ENCODE measurements at places on chromosomes 12 and 14.

DNA sequence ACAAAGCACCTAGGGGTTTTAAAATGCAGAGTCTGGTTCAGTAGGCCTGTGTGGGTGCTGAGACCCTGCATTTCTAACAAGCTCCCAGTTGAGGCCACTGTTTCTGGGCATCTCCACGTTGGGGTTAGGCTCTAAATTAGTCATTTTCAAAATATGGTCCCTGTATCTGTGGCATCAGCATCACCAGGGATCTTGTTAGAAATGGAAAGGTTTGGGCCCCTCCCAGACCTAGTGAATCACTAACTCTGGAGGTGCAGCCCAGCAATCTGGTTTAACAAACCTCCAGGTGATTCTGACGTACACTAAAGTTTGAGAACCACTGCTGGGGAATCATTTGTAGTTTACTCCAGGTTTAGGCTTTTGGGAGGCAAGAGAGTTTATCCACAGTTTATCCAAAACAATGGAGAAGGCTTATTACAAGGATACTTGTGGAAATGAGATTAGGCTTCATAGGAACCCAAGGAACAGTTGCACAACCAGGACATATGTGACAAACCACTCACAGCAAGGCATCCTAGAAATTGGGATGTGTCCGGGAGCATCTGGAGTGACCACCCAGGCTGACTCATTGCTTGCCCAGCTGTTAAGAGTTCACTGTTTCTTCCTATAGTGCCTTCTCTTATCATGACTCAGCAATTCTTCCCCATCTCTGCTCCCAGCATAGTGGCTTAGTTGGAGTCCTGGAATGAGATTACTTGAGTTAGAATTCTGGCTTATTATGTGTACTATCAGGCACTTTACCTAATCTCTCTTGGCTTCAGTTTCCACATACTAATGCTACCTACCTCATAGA is 71.6 kb upstream of the STXBP6 start:
- no peak for DNase-seq

- DNase-seq, result no peak
Measured at GRCh38 chr12:132146098-132146497, 1.8 kb downstream of the NOC4L start.

DNA sequence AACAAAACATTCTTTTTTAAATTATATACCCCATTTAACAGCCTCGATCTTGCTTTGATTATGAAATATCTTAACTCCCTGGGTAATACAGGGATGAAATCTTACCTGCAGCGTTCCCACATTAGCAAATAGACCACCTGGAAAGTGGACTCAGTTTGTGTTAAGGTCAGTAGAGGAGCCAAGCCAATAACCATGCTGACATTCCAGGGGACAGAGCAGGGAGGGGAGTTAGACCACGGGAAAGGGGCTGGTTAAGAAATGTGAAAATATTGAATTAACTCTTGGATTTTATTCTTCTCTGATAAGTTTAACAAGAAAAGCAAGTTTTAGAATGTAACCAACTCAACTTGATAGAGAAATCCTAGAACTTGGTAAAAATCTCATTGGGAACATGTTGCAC is 144.9 kb upstream of the CLEC14A start:
- DNase-seq, result no peak

DNA sequence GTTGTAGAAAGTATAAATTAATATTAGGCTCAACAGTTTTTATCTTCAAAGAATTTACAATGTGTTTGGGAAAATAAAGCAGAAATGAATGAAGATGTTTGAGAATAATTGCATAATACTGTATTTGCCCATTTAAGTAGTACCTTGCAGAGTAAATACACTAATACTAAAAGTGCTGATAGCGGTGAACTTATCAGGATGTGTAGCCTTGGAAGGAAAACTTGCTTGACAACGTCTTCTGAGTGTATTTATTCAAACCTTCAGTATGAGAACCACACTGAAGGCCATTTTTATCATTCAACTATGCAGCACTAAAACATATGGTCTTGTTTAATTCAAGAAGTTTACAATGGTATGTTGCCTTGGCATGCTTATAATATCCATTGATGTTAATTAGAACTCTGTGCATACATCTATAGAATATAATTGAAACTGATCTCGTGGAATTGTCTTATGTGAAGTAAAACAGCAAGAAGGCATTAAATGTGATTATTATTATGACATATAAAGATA is 41.3 kb downstream of the MSRB3 start:
- DNase-seq, result no peak

DNA sequence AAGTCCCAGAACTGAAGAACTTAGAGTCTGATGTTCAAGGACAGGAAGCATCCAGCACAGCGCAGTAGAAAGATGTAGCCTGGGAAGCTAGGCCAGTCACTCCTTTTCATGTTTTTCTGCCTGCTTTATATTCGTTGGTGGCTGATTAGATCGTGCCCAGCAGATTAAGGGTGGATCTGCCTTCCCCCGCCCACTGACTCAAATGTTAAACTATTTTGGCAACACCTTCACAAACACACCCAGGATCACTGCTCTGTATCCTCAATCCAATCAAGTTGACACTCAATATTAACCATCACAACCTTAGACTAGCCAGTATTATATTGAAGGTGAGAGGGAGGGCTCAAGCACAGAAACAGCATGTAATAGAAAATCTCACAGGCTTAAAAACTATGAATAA is 222.9 kb downstream of the C12orf50 start:
- no peak for DNase-seq

Data from stimulated activated CD8-positive, alpha-beta memory T cell treated with anti-CD3 and anti-CD28 coated beads, Interleukin-15, amount 100 ng/mL, for 24 hours (primary cell).